ENCODE measurements at places on chromosomes 13 and 19. TPM values are rescaled to one million over a fixed set of nuclear protein-coding genes. Genes with fewer than 3 reads are reported as not detected.

CYP4F3 gene
- 17.9 TPM for polyA plus RNA-seq

ZNF223 gene
- 2.5 TPM for polyA plus RNA-seq

GRCh38 chr13:100694722-100695508 is 20.3 kb upstream of the TMTC4 start:
- H3K4me3 ChIP-seq = no peak overlapping the region
- peak; percentile 37 for DNase-seq
- no peaks in the 10 kb centered on the region for H3K36me3 ChIP-seq
- H3K4me1 ChIP-seq = no peaks in the 10 kb centered on the region

DNA sequence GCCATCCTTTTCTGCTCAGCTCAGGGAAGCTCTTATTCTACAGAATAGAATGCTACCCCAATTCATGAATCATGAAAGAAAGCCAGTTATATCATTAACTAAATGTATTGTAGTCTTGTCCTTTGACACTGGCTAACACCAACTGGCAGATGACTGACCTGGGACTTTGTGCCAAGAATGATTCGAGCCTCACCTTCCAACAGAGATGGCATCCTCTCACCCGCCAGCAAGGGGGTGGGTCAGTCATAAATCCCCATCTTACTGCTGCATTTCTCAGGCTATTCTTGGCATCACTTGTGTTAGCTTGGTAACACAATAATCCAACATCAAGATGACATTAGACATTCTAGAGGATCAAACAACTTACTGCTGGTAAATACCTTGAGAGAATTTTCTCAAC is 1239.8 kb upstream of the MIR17HG start:
- no peaks in the 10 kb centered on the region for H3K27me3 ChIP-seq
- H3K4me1 ChIP-seq = no peaks in the 10 kb centered on the region
- H3K36me3 ChIP-seq = no peaks in the 10 kb centered on the region
- H3K4me3 ChIP-seq = no peak overlapping the region

DNA sequence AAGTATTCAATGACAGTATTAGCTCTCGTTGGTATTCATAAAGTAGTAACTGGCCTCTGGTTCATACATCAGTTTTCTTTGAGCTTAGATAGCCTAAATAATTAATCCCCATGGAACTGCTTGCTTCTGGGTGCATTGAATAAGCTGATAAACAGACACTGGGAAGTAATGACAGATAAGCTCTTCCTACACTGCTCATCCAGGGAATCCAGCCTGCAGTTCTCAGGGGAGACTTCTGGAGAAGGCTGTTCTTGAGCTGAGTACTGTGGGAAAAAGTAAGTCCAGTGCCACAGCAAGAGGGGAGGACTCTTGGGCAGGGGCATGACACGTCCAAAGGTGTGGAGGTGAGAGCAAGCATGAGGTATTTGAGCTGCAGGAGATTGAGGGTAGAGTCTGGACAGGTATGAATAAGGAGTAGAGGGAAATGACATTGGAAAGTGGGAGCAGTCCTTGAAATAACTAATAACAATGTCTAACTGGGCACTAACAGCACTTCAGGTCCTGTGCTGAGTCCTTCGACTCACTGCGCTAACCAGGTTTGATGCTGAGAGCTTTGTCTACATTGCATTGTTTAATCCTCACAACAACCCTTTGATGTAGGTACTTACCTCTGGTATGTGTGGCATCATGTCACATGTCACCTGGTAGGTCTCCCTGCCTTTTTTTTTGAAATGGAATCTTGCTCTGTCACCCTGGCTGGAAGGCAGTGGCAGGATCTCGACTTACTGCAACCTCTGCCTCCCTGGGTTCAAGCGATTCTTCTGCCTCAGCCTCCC is 7.2 kb downstream of the GARRE1 start:
- H3K36me3 ChIP-seq = no peaks in the 10 kb centered on the region
- DNase-seq = no peak
- no peak overlapping the region for H3K27ac ChIP-seq
- no peaks in the 10 kb centered on the region for H3K27me3 ChIP-seq

- no peaks in the 10 kb centered on the region for H3K36me3 ChIP-seq
- H3K27me3 ChIP-seq = no peaks in the 10 kb centered on the region
- peaks cover 5% of the 10 kb centered on the region for H3K4me1 ChIP-seq
- H3K27ac ChIP-seq = no peak overlapping the region
- H3K4me3 ChIP-seq = no peak overlapping the region
- no peak for DNase-seq
Measured at GRCh38 chr19:19278315-19278714, 5.2 kb upstream of the TM6SF2 start.
